ENCODE measurements at places on chromosomes 7 and 10. TPM values are rescaled to one million over a fixed set of nuclear protein-coding genes. Genes with fewer than 3 reads are reported as not detected.

The KCND2 gene
- total RNA-seq: 0.41 TPM

The GPC2 gene
- total RNA-seq: 0.58 TPM

The GTF2I gene
- total RNA-seq: 131 TPM

The ABCC2 gene
- 0.53 TPM for total RNA-seq

The STOX1 gene
- 0.68 TPM for total RNA-seq

The CD36 gene
- 760 TPM for total RNA-seq

The CYP2C8 gene
- total RNA-seq: 0.35 TPM

The TMEM168 gene
- total RNA-seq: 27.3 TPM
